Stimulated activated CD4-positive, alpha-beta T cell treated with anti-CD3 and anti-CD28 coated beads, Interleukin-4, amount 100 ng/mL, for 4 hours (primary cell): ENCODE measurements at places on chromosomes 5 and 9.
A peak's percentile ranks its signal among the peaks of the same experiment; 100 is the strongest.

DNA sequence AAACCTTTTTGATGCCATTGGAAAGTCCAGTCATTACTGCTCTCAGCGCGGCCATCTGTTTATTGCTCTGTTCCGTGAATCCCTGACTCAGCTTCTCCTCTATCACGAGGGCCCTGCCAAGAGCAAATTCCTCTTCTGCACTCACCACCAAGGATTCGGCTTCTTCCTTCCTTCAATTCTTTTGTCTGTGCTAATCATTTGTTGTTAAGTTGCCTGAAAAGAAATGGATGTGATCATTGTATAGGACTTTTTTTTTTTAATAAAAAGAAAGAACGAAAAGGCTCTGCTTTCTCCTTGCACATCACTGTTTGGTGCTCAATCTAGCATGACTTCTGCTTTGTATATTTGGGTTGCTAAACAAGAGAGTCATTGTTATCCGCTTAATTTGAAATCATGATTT is 128.7 kb upstream of the PIK3R1 start:
- no peak for DNase-seq

DNA sequence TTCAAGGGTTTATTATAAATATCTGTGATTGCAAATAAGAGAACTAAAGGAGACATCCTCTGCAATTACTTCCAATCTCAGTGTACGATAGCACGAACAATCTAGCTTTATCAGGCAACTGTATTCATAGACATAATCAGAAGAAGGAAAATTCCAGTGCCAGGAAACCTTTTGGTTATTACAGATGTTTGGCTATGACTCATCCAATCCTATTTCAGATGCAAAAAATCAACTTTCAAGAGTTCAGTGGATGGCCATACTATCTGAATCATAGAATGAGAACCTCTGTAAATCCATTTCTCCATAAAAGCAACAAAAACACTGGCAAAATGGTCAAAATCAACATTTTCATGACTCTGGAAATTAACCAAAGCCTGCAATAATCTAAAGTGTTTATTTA is 37.9 kb downstream of the GAS1 start:
- DNase-seq, result no peak

DNA sequence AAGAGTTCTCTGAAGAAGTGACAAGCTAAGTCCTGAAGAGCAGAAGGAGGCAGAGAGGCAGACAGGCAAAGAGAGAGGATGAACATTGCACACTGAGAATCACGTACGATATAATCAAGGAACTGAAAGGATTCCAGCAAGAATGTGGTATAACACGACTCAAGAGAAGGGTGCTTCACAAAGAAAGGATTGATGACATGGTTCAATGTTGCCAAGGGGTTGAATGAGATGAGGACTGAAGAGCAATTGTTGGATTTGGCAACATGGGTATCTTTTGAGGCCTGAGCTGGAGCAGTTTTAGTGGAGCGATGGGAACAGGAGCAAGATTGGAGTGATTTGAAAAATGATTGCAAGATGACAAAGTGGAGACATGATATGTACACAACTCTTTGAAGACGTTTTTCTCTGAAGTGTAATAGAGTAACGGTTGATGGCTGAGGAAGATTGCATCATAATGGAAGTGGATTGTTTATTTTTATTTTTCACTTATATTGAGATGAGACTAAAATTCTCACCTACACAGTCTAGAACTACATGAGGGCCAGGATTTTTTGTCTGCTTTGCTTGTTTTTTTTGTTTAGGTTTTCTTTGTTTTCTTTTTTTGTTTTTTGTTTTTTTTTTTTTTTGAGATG is 1049.9 kb upstream of the WWC1 start:
- DNase-seq, result no peak

- no peak for DNase-seq
Observed at GRCh38 chr9:29144476-29144875, 1571.2 kb upstream of the C9orf72 start.

GRCh38 chr5:112951124-112951702 is 25.4 kb upstream of the DCP2 start:
- no peak for DNase-seq

- DNase-seq, result no peak
Observed at GRCh38 chr5:17734011-17734410, 99.8 kb downstream of the TAF11L14 start.

DNA sequence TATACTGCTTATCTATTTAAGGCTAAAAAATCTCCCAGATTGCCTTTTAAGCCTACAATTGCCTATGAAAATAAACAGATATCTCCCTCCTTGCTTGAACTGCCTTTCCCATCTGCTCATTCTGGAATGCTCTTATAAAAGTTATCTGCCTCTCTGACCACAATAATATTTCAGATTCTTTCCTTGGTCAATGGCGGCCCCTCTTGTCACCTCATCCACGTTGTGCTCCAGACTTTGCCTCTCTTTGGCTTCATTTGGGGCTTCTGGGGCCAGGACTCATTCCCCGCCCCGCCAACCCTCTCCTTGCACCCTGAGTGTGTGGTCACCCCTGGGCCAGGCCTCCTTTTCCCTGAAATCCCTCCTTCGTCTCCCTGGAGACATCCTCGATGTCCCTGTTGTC is 110.0 kb upstream of the RPS23 start:
- DNase-seq, result no peak

GRCh38 chr5:110611817-110612216 is 114.7 kb downstream of the TMEM232 start:
- no peak for DNase-seq

DNA sequence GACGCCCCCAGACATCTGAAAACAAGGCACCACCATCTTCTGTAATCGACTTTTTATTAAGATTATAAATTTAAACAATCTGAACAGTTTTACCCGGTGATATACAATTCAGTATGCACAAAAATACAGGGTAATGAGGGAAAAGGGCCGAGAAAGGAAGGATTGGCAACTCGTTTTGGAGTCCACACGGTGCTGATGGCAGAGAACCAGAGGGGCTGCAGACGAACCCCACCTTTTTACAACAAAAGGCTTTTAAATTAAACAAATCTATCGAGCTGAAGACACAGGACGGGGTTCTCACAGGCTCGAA is 2.6 kb downstream of the IER5L start:
- DNase-seq, result no peak

DNA sequence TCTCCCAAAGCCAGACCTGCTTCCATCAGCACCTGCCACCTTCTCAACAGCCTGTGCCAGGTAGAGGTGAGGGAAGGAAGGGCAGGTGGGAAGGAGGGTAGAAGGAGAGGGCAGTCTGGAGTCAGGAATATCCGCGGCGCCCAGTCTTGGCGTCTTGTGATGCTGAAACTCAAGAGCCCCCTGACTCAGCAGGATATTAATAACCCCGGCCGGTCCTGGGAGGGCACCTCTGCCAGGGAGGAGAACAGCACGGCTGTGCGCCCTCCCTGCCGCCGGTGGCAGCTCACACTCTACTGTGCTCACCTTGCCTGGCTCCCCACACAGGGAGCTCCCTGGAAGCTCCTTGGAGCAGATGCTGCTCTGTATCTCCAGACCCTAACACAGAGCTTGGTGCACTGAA is 11.6 kb upstream of the NTNG2 start:
- no peak for DNase-seq

DNA sequence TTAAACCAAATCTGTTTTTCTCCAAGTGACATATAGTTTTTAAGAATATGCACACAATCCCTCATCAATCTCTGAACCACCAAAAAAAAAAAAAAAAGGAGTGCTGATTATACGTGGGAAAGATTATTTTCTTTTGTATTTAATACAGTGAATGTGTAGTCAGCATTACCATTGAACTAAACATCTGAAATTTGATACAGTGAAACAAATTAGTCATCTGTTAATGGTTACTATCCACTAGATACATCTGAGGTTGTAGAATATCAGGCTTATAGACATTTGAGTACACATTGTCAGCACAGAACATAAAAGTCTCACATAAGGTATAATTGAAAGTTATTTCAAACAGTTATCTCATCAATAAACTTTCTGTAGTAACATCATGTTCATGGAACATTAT is 87.0 kb downstream of the SLF1 start:
- no peak for DNase-seq

DNA sequence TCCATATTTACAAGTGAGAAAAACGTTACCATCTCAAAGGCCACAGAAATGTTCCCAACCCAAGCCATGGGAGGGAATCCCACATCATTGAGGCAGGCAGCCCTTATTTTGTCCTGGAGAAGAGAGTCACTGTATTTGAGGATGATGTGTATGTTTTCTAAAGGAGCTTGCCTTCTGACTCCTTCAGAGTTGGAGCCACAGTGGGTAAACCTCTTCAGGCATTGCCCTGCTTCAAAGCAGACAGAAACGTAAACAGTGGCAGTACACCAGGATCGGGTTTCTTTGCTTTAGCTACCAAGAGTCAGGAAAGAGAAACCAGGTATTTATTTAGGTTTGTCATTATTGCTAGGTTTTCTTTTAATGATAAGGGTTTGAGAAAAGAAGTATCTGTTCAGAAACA is 45.7 kb downstream of the MUSK start:
- DNase-seq, result no peak

DNA sequence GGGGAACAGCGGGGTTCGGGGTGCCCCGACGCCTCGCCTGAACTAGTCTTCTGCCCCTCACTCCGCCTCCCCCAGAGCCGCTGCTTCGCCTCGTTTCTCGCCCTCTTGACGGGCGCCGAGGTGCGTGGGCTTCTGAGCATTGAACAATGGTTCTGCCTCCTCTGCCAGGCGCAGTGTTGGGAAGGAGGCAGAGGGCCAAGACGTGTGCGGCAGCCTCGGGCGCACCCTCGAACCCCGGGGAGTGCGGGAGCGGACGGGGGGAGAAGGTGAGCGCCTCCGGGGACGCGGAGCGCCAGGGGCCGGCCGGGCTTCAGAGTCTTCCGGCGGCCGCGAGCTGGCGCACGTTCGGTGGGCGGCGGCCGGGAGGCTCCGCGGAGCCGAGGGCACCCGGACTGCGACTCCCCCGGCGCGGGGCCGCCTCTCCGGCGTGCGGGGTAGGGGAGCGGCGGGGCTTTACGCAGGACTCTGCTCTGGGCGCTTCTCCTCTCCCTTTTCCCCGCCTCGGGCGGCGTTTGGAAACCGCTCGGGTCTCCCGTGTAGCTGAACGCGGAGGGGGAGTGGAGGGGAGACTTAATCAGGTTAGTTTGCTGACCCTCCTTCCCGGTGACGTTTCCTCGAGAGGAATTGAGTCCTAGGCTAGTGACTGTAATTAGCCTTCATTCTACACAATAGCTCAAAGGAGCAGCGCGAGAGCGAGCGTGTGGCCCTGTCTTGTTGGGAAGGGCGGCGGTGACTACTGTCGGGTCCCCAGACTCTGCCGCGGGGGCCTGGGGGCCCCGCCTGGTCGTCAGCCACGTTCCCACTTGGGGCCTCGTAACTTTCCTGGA is 1.1 kb downstream of the VLDLR start:
- peak; percentile 14 for DNase-seq

GRCh38 chr5:125607018-125607417 is 816.2 kb upstream of the GRAMD2B start:
- DNase-seq, result no peak

- no peak for DNase-seq
Observed at GRCh38 chr5:99614888-99615287, 686.1 kb upstream of the CHD1 start.

- no peak for DNase-seq
Observed at GRCh38 chr5:40678026-40678425, 1.7 kb upstream of the PTGER4 start.

DNA sequence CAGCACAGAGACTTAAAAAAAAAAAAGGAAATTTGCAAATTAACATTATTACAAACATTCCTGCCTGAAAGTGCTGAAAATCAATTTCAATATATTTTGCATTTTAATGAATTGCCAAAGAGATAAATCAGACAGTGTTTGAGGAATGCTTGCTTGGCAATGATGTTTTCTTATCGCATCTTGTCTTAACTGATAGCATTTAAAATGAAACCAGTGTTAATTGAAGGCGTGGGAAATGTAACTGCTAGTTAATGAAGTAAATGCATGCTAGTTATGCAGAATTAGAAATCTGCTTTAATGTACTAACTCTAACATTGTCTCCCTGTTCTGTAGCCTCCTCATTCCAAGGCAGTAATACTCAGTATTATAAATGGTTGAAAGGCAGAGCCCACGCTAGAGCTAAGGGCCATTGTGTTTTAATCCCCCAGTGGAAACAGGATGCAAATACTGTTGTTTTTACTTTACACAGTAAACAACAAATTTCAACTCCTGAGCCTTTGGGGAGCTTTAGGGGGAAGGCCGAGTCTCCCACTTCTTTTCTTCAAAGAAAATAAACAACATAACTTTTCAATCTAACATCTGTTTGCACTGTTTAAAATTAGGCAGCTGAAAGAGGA is 586.9 kb downstream of the TLE4 start:
- DNase-seq, result no peak
